ENCODE measurements at places on chromosomes 13 and 19.

GRCh38 chr13:85797311-85797710, 1.9 kb downstream of the SLITRK6 start:
- no peak for DNase-seq

- DNase-seq: no peak
Measured at GRCh38 chr13:31528176-31528575, 211.2 kb upstream of the RXFP2 start.

- DNase-seq: peak; percentile 80
Measured at GRCh38 chr19:43901395-43902390, 33.4 kb downstream of the ZNF45 start.

DNA sequence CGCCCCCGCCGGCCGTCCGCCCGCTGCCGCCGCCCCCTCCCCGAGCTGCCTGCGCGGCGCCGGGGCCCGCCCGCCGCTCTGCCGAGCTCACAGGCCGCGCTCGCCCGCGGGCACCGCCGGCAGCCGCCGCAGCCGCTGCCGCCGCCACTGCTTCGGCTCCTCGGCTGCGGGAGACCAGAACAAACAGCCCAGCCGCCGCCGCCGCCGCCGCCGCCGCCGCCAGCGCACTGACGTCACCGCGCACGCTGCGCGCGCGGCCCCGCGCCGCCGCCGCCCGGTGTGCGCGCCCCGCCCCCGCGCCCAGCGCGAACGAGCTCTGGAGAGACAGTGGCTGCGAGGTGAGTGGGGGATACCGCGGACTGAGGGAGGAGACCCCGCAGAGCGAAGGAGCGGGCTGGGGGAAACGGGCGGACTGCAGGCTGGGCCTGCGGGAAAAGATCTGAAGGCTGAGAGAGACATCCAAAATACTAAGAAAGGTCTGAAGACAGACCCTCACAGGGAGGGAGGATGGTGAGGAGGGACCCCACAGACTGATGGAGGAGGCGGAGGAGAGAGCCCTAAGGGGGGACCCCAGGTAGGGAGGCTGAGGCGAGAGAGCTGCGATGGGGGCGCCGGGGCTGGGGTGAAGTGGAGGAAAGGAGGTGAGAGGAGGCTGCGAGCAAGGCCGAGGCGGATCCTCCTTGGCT, at the start of gene BRD4:
TSS of gene BRD4 (minus strand) at position 229 of the 686 bp plus-strand sequence. CDS start 59,440 bp downstream, outside the sequence.
- peak; percentile 61 for DNase-seq

DNA sequence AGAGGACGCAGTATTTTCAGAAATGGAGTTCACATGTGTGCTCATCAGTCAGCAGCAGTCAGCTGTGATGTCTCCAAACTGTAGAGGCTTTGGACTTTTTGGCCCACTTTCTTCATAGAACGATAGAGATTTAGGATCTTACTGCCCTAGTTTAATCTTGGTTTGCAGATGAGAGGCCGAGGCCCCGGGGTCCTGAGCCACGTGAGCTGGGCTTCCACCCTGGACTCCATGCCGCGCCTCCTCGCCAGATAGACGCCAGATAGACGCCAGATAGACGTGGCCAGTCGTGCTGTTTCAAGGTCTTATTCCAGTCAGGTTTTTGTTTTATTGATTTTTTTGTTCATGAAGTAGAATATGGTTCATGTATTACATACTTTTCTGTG, 11.7 kb upstream of the MCF2L start:
- DNase-seq: no peak

DNA sequence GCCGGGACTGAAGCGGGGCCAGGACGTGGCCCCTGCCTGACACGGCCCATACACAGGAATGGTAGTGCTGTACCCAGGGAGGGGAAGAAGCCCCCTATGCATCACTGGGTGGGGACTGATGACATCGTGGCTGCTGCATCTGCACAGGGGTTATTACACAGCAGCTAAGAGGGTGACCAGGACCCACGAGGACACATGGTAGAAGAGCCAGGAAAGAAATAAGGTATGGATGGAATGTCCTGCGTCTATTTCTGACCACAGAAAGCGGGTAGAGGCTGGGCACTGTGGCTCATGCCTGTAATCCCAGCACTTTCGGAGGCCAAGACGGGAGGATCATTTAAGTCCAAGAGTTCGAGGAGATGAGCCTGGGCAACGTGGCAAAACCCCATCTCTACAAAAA, 24.1 kb downstream of the DCAF15 start:
- no peak for DNase-seq

DNA sequence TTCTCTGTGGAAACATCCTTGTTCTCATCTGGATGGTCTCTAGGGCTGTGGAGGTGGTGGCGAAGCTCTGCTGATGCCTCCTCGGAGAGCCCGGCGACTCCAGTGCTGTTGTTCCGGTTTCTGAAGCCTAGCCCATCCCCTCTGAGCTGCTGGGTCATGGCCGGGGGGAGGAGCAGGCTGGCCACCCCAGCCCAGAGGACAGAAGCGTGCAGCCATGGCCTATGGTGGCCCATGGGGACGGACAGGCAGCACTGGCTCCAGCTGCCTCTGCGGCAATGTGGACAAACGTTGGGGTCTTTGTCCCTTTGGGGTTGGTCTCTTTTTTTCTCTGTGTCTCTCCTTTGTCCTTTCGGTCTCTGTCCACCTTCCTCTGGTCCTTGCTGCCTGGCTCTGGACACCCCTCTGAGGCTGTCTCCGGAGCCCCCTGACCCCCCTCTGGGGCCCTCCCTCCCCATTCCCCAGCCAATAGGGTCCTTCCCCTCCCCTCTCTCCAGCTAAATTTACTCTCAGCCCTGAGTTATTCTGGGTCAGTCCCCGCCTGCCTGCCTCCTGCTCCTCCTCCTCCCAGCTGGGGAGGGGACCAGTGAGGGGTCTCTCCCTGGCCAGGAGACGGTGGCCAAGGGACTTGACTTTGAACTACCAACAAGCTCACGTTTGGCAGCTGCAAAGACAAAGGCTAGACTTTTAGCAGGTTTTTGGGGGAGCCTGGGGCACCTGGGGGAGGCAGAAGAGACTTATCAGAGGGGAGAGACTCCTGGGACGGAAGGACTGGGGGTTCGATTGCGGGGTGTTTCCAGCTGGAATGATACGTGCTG, at the start of gene HRC:
TSS of gene HRC (minus strand) at position 392 of the 815 bp plus-strand sequence. CDS start at position 233, 159 bp downstream.
- DNase-seq: no peak

DNA sequence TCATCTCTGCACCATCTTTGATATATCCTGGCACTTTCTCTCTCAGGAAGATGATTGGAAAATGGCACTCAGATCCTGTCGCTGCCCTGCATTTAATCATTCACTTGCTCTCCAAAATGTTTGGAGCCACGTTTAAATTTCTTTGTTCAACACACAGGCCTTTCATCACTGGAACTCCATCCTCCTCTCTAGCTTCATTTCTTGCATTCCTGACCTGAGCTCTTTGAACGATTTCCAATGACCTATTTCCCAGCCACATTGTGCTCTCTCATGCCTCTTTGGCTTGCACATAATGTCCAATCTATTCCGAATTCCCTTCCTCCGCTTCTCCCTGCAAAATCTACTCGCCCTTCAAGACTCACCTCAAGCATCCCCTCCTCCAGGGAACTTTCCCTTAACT, 287.4 kb upstream of the NBEA start:
- no peak for DNase-seq

DNA sequence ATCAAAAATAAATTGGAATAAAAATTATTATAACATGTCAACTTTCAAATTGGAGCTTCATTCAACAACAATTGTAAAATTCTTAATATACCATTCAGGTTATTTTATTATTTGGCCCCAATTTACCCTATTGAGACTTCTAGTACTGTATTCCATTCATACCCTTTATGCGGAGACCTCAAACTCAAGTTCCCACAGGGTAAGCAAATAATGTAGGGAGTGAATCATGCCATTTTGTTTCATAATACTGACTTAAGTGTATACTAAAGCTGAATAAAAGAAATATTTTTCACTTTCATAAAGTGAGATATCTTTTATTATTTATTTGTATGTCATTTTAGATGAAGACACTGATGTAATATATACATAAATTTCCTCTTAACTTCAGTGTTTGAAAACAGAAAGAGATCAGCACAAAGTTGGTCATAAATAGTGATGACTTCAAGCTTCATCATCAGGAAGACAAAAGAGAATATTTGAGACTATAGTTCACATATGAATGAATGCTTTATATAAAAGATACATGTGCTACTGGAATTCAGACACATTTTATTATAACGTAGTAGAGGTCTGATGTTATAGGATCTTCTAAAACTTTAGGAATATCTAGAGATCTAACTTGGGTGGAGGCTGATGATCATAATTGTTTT, 894.4 kb upstream of the PCDH9 start:
- peak; percentile 65 for DNase-seq

DNA sequence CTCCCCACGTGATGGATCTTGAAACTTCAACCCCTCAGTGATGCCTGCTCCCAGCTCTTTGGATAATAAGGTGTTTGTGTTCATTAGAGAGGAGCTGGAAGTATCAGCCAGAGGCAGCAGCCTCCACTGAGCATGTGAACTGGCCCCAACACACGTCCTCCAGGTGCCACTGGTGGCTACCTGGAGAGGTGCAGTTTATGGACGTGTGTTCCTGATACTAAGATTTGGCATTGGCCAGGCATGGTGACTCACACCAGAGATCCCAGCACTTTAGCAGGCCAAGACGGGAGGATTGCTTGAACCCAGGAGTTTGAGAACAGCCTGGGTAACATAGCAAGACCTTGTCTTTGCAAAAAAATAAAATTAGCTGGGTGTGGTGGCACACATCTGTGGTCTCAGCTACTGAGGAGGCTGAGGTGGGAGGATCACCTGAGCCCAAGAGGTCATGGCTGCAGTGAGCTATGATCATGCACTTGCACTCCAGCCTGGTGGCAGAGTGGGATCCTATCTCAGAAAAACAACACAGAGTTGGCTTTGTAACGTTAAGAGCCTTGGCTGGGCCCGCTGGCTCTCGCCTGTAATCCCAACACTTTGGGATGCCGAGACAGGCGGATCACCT, 34.4 kb downstream of the SLC25A42 start:
- peak; percentile 10 for DNase-seq

DNA sequence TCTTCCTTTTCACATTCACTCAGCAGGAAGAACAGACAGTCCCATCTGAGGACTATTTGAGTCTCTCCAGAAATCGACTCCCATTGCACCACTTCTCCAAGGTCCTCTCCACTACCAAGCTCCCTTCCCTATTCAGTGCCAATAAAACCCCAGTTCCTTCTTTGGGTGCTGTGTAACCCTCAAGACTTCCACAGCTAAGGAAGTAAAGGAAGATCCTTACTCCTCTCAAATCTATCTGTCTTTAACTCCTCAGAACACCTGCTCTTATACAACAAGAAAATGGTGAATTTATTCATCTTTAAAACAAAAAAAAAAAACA, 29.2 kb upstream of the TM9SF2 start:
- no peak for DNase-seq

- DNase-seq: no peak
Measured at GRCh38 chr13:95456815-95457214, 95.7 kb upstream of the CLDN10 start.

DNA sequence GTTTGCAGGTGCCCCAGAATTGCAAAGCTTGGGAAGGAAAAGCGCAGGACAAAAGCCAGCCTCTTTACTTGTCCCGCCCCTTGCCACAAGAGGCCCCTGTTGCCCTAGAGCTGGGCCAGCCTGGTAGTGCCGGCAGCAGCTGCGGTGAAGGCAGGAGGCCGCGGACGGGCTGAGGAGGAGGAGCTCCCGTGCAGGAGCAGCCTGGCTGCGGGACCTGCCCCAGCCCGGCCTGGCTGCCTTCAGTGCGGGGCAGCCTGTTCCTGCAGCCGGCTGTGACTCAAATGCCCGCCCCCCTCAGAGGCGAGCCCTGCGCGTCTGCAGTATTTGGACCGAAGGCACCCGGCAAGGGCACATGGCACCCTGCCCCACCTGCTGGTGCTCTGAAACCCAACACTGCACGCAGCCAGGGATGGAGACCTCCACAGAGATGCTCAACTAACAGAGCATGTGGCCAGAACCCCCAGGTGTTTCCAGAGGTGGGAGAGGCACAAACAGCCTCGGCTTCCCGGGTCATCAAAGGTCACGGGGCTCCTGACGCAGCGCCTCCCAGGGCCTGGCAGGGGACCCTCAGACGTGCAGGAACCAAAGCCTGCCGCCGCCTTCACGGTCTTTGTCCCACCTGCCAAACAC, 29.7 kb downstream of the NAXD start:
- peak; percentile 62 for DNase-seq

DNA sequence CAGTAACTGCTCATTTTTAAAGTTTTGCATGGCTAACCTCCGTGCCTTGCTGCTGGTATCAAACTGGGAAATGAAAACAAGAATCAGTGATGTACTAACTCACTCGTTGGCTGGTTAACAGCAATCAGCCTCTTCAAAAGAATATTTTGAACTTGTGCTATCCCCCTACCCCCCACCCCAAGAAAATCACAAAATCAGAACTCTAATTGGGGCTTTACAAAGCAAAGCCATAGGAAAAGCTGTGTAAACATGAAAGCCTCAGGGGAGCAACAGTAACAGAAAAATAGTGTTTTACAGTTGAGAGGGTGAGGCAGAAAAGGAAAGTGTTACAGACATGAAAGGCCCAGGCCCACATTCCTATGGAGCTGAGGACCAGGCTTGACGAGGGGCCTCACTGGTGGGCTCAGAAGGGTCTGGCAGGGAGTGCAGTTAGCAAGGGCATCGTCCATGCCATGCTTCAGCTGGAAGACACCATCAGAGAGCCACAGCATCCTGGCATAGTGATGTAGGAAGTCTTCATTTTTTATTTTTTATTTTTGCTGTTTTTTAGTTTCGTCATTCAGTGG, 217.6 kb downstream of the PCCA start:
- no peak for DNase-seq

DNA sequence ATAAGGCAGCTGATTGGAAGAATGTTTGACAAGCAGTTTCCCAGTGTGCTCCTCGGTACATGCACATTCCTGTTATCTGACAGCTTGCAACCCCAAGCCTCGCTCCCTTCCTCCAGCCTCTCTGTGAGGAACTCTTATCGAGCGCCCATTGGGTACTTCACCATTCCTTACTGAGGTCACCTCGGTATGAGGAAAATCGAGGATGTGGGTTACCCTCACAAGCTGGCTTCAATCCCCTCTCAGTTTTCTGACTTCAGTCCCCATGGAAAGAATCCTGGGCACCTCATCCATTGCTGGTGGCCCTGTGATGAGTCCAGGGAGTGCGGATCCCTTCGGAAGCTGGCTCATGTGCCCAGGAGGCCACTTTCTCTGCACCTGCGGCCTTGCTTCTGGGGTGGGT, 17.3 kb downstream of the TEX29 start:
- no peak for DNase-seq

GRCh38 chr19:14406645-14407401, 12.3 kb downstream of the DDX39A start:
- DNase-seq: no peak

GRCh38 chr19:4390567-4391305, 9.6 kb downstream of the SH3GL1 start:
- peak; percentile 69 for DNase-seq

- DNase-seq: no peak
Measured at GRCh38 chr19:40266119-40266518, 19.0 kb downstream of the AKT2 start.
